ENCODE measurements at places on chromosomes 3 and 15.

DNA sequence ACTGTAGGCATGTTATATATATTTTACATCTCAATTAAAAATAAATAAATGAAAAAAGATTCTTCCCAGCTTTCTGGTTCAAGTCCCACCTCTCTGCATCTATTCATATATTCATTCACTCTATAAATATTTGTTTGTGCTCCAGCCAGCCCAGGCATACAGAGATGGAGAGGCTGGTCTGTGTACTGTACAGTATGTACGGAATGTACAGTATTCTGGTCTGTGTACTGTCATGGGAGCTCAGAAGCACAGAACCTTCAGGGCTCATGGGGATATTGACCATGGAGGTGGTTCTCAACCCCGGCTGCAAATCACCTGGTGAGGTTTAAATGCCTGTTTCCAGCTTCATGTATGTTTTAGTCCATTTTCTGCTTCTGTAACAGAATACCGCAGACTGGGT lies 13.8 kb downstream of the CORO2B start:
- no peak for DNase-seq

GRCh38 chr3:187063286-187064121 lies 75.8 kb downstream of the RPL39L start:
- DNase-seq = no peak

GRCh38 chr15:31345606-31346366 lies 19.2 kb downstream of the KLF13 start:
- DNase-seq = peak; percentile 47

- DNase-seq = no peak
Measured at GRCh38 chr15:98121957-98122356, 161.5 kb downstream of the ARRDC4 start.

DNA sequence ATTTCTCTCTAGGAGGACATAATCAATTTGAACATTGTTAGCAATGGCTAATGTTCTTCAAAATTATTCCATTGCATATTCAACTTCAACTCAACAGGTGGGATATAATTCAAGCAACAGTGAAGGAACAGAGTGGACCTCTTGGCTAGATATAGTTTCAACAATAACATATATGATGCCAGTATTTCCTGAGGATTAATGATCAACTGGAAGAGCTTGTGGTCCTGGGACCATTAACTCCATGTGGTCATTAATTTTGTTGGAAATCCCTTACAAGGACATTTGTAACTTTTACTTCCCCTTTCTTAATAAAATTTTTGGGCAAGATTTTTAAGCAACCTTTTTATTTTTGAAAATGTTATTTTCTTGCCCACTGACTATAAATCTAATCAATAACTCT lies 54.3 kb upstream of the ROBO2 start:
- DNase-seq = no peak

DNA sequence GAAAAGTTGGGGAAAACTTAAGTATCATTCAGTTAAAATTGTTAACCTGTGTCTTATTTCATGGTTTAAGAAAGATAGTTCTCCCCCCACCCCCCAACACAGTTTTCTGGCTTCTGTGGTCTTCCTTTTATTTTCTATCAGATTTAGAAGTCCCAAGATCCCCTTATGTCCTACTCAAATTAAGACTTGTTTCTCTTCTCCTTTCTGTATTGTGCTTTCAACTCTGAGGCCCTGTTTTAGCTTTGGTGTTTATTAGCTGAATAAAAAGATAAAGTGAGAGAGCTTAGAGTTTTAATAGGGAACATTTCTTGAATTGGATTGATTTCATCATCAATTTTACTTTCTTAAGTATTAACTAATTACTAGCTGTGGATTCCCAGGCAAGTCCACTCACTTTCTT lies 62.6 kb downstream of the AKAP13 start:
- no peak for DNase-seq

DNA sequence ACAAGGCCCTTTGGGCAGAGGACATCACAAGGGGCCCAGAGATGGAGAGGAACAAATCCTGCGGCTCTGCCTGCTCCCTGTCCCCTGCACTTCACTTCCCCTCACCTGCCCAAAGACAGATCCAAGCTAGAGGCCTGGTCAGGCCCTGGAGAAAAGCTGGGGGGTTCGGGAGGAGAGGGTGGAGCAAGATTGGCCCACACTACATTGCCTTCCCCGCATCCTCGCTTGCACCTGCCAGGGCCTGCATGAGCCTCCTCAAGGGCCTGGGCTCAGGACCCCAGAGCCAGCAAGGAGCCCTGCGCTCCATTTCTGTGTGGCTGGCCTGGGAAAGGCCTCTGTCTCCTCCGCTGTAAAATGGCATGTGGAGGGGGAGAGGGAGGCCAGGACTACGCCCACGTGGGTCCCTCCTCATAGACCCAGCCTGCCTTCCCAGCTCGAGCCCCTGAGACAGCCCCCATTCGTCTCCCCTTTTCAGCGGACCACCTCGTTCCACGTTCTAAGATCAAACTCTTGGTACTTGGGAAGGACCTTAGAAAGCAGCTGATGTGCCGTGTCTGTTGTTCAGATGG lies 106.0 kb downstream of the HMG20A start:
- DNase-seq = no peak

DNA sequence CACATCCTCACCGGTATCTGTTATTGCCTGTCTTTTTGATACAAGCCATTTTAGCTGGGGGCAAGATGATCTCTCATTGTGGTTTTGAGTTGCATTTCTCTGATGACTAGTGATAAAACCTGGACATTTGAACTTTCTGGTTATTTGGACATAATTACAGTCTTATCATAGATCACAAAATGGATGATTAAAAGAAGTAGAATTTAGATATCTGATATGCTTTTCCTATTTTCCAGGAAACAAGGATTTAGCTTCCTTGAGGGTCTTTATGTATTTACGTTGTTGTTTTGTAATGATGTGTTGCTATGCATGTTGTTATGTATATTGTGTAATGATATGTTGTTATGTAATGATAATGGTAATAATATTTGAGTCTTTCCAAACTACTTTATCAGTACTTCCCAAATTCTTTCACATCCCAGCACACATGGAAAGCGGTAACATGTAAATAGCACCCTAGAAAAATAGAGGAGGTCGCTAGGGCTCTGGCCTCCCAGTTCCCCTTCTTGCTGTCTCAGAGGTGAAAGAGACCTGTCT lies 53.8 kb downstream of the GJD2 start:
- DNase-seq = no peak

DNA sequence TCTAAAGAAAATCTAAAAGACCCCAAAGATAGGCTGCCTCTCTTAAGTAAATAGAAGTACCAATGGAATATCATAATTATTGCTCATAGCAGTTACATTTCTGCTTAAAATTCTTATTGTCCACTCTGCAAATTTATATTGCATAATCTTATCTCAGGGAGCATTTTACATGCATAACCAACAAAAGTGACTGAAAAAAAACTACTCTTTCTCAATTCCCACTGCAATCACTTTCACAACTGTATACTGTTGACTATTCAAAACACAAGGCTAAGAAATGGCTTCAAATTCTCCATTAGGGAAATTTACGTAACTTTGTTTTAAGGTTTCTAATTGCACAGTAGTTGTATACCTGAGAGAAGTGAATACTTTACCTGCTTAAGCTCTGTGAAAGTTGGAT lies 56.3 kb downstream of the HMG20A start:
- DNase-seq = no peak

DNA sequence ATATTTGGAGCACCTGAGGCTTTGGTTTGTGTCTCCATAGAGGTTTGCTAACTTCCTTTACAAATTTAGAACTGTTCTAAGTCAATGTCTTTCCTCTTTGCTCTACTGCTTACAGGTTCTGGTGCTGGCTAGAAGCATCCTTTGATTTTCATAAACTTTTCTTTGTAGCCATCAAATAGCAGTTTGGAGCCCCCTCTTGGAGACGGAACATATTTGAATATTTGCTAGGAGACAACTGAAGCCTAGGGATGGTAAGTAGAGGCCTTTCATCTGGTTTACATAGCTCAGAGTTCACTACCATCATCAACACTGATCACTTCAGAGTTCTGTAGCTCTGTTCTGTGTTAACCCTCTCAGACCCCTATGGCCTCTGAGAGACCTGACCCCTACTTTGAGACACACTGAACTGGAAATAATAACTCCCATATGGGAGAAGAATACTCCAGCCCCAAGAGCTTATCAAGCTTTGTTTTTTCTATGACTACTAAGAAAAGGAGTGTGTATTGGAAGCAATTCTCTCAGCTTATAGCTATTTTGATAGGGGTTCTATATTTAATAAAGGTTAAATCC lies 420.4 kb downstream of the EPHA3 start:
- DNase-seq = no peak
